Upper lobe of right lung (tissue), 1 donor: ENCODE measurements at places on chromosomes 4 and X. TPM values are rescaled to one million over a fixed set of nuclear protein-coding genes. Genes with fewer than 3 reads are reported as not detected.

Gene IGSF1
- total RNA-seq: not detected

Gene EDA
- total RNA-seq: 5.5 TPM

Gene HS3ST1
- total RNA-seq: 1.5 TPM

Gene SHISA3
- 5.8 TPM for total RNA-seq

Gene MAGIX
- 7.1 TPM for total RNA-seq

Gene DMP1
- not detected for total RNA-seq

Gene EXOC1L
- not detected for total RNA-seq
